Osteoblast (primary cell): ENCODE measurements at places on chromosomes 1 and 21. TPM values are rescaled to one million over a fixed set of nuclear protein-coding genes. Genes with fewer than 3 reads are reported as not detected.

The EPHB2 gene
- 8.7 and 14.7 TPM in 2 replicates for total RNA-seq

The EPS8L3 gene
- not detected in 2 replicates for total RNA-seq

The RNU1-1 gene
- under 0.01 TPM in 1 of 2 replicates, not detected in the other for total RNA-seq

DNA sequence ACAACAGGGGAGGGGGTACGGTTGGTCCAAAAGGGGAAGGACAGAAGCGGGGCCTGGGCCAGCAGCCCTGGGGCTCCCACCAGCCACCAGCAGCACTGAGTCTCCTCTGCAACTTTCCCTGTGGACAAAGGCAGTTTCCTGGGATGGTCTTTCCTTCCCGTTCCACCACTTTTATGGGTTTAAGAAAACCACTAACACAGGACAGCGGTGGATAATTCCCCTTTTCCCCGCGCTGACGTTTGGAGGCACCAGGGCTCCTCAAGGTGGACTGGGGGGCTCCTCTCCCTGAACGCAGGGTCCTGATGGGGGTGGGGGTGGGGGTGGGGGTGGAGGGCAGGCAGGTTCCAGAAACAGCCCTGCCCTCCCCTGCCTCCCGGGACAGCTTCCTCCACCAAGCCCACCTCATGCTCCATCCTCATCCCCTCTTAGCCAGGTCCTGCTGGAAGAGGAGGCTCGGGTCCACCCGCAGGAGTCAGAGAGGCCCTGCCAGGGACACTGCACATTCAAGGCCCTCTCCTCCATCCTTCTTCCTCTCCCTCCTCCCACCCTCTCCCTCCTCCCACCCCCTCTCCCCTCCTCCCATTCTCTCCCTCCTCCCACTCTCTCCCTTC, 4.8 kb upstream of the COL6A1 start:
- peaks cover 40% of the 10 kb centered on the region for H3K4me1 ChIP-seq
- no peak overlapping the region for H3K27ac ChIP-seq
- DNase-seq = peak; percentile 35
- H3K36me3 ChIP-seq = no peaks in the 10 kb centered on the region

DNA sequence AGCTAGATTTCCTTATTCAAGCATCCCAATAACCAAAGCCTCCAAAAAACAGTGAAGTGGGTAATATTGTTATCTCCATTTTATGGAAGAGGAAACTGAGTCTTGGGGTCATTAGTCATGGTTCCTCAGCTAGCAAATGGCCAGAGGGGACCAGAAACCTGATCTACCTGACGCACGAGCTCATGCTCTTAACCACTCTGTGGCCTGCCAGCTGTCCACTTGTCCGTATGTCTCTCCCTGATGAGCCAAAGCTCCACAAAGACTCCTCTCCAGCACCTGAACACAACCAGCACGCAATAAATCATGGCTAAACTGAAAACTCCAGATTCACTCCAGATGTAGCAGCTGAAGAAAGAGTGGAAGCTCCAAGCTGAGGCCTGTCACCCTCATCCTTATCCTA, 5.8 kb downstream of the CAPN8 start:
- H3K27ac ChIP-seq = no peak overlapping the region
- no peak for DNase-seq
- H3K36me3 ChIP-seq = no peaks in the 10 kb centered on the region
- H3K27me3 ChIP-seq = peaks cover 33% of the 10 kb centered on the region

DNA sequence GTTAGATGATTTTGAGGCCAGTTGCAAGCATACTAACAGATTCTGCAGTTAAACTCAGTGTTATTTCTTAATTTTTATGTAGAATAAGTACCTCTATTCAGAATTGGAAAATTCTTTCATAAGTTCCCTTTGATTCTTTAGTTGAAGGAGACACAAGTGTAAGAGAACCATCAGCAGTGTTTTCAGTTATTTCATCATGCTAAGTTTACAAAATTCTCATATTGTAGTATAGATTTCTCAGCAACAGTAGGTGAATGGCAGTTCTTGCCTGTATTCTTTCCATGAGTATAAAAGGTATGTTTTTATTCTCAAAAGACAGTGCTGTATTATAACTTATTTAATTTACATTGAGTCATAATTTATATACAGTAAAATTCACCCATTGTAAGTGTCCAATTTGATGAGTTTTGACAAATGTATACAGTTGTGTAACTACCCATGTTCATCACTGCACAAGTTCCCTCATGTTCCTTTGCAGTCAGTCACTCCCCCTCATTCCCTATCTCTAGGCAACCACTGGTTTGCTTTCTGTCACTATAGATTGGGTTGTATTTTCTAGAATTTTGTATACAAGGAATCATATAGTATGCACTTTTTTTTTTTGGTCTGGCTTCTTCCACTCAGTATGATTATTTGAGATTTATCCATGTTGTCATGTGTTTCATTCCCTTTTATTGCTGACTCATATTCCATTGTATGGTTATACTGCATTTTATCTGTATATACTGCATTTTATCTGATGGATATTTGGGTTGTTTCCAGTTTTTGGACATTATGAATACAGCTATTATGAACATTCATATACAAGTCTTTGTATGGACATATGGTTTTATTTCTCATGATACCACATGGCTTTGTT, 3.9 kb downstream of the RPS6KC1 start:
- H3K36me3 ChIP-seq = no peaks in the 10 kb centered on the region
- DNase-seq = no peak
- H3K4me3 ChIP-seq = no peak overlapping the region
- H3K27ac ChIP-seq = no peak overlapping the region
- no peaks in the 10 kb centered on the region for H3K27me3 ChIP-seq

DNA sequence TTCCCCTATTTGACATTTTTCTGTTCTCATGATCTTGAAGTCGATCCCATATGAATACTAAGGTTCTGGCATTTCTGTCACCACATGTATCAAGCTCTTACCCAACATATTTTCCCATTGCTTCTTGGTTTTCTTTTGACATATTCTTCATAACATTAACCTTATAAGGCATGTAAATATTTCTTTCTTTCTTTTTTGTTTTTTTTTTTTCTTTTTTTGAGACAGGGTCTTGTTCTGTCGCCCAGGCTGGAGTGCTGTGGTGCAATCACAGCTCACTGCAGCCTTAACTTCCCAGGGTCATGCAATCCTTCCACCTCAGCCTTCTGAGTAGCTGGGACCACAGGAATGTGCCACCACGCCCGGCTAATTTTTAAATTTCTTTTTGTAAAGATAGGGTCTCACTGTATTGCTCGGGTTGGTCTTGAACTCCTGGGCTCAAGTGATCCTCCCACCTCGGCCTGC, 33.1 kb upstream of the ERRFI1 start:
- H3K4me3 ChIP-seq = no peak overlapping the region
- no peaks in the 10 kb centered on the region for H3K27me3 ChIP-seq
- H3K27ac ChIP-seq = peak overlapping the region; percentile 69
- peak; percentile 30 for DNase-seq

DNA sequence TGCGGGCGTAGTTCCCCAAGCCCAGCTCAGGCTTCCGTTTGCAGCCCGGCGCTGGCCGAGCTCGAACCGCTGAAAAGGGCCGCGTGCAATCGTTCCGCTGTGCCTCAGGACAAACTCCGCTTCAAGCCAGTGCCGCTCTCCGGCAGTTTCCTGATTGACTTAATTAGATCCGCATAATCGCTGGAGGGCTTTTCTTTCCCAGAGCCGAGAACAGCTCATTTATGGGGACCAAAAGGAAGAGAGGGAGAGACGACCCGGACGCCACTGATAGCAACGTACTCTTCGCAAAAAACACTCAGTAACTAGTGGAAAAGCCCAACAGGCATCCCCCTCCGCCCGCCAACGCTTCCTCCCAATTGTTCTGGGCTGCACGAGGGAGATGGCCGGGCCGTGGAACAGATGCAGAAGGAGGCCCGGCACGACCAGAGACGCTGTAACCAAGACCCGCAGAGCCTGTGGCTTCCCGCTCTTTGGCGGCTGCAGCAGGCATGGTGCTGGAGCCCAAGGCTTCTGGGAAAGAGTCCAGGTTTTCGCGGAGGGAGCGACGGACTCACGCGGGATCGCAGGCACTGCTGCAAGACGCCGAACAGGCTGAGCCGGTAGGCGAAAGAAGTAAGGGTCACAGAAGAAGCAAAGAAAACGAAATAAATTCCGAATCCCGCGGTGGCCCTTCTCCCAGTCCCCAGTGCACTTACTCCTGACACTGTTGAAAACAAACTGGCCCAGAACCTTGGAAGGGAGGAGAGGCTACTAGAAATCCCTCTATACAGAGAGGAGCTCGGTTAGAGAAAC, 3.6 kb upstream of the FOXD2 start:
- H3K27ac ChIP-seq = no peak overlapping the region
- no peaks in the 10 kb centered on the region for H3K36me3 ChIP-seq
- H3K4me1 ChIP-seq = peaks cover 24% of the 10 kb centered on the region
- DNase-seq = peak; percentile 85
- peaks cover 11% of the 10 kb centered on the region for H3K27me3 ChIP-seq

DNA sequence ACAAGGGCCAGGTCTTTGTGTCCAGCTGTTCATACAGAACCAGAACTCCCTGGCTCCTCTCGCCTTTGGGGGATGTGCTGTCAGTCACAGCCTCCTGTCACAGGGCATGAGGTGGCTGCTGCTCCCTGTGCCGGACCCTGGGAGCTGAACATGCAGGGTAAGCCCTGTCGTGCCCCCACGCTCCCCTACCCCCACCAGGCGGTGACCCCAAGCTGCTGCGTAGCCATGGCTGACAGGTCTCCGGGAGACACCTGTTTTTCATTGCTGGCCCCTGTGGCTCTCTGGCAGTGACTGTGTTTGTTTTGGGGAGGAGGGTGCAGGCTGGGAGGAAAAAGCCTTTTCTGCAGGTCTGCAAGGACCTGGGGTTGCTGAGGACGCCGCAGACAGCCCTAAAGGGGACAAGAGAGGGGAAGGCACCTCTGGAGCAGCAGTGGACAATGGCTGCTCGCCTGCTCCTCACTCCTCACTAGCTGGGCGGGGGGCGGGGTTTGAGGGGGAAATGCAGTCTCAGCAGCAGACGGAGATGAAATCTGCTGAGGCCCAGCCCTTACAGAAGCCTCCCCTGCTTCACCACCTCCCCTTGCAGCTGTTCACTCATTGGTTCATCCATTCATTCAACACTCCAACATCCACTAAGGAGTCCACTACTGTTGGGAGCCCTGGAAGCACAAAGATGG, 81.4 kb downstream of the TRABD2B start:
- no peak for DNase-seq
- H3K4me1 ChIP-seq = no peaks in the 10 kb centered on the region
- H3K4me3 ChIP-seq = no peak overlapping the region
- no peaks in the 10 kb centered on the region for H3K36me3 ChIP-seq
- H3K27ac ChIP-seq = no peak overlapping the region

- no peaks in the 10 kb centered on the region for H3K36me3 ChIP-seq
- no peaks in the 10 kb centered on the region for H3K27me3 ChIP-seq
- peaks cover 58% of the 10 kb centered on the region for H3K4me1 ChIP-seq
- DNase-seq = no peak
- H3K4me3 ChIP-seq = peak overlapping the region; percentile 8
- H3K27ac ChIP-seq = peak overlapping the region; percentile 45
Observed at GRCh38 chr1:68202239-68202832, 30.0 kb downstream of the WLS start.

GRCh38 chr1:231781892-231782291, 155.3 kb downstream of the DISC1 start:
- no peak overlapping the region for H3K4me3 ChIP-seq
- no peaks in the 10 kb centered on the region for H3K36me3 ChIP-seq
- no peak overlapping the region for H3K27ac ChIP-seq
- no peaks in the 10 kb centered on the region for H3K27me3 ChIP-seq

GRCh38 chr1:60874718-60875117, 207.6 kb upstream of the NFIA start:
- no peak overlapping the region for H3K27ac ChIP-seq
- no peaks in the 10 kb centered on the region for H3K27me3 ChIP-seq
- no peaks in the 10 kb centered on the region for H3K4me1 ChIP-seq
- no peaks in the 10 kb centered on the region for H3K36me3 ChIP-seq
- DNase-seq = peak; percentile 66

GRCh38 chr1:208204779-208205178, 39.4 kb downstream of the PLXNA2 start:
- H3K27me3 ChIP-seq = no peaks in the 10 kb centered on the region
- no peaks in the 10 kb centered on the region for H3K36me3 ChIP-seq
- H3K4me3 ChIP-seq = no peak overlapping the region
- H3K27ac ChIP-seq = no peak overlapping the region

GRCh38 chr1:225424562-225425200, 3.2 kb downstream of the LBR start:
- no peaks in the 10 kb centered on the region for H3K27me3 ChIP-seq
- peak; percentile 83 for DNase-seq
- peaks cover 4% of the 10 kb centered on the region for H3K36me3 ChIP-seq
- peak overlapping the region; percentile 91 for H3K4me3 ChIP-seq
- H3K27ac ChIP-seq = peak overlapping the region; percentile 95
- H3K4me1 ChIP-seq = peaks cover 47% of the 10 kb centered on the region

GRCh38 chr1:7550981-7551380, 220.1 kb upstream of the VAMP3 start:
- H3K27ac ChIP-seq = no peak overlapping the region
- H3K4me1 ChIP-seq = peaks cover 28% of the 10 kb centered on the region
- H3K4me3 ChIP-seq = no peak overlapping the region

- H3K4me3 ChIP-seq = no peak overlapping the region
- peaks cover 12% of the 10 kb centered on the region for H3K4me1 ChIP-seq
- no peak for DNase-seq
- H3K27ac ChIP-seq = no peak overlapping the region
- H3K36me3 ChIP-seq = no peaks in the 10 kb centered on the region
- no peaks in the 10 kb centered on the region for H3K27me3 ChIP-seq
Observed at GRCh38 chr21:34967509-34968289, 81.4 kb downstream of the RUNX1 start.

DNA sequence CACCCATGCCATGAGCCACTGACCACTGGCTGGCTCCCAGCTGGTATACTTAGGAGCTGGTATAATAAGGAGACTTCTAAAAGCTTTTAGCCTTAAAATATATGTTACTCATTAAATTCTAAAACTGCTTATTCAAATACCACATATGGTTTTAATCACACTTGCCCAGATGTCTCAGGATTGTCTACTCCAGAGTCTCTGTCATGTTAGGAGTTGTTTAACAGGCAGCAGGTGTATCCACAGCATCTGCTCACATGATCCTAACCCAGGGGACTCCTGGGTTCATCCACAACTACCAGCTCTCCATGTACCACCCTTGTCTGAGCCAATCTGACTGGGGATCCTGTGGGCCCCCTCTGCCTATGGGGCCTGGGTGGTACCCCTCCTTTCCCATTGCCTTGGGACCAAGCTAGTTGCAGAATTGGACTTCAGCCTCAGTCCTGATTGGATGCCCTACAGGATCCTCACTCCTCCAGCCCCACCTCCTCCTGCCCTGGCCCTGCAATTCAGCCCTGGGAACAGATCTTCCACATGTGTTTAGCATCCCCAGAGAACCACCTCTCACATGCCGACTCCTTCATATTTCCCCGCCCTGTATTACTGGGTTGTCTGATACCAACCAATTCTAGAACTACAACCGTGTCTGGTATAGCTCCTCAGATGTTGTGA, 61.3 kb downstream of the BCAR3 start:
- peaks cover 46% of the 10 kb centered on the region for H3K4me1 ChIP-seq
- no peak for DNase-seq
- no peaks in the 10 kb centered on the region for H3K27me3 ChIP-seq
- H3K4me3 ChIP-seq = no peak overlapping the region
- H3K36me3 ChIP-seq = no peaks in the 10 kb centered on the region

DNA sequence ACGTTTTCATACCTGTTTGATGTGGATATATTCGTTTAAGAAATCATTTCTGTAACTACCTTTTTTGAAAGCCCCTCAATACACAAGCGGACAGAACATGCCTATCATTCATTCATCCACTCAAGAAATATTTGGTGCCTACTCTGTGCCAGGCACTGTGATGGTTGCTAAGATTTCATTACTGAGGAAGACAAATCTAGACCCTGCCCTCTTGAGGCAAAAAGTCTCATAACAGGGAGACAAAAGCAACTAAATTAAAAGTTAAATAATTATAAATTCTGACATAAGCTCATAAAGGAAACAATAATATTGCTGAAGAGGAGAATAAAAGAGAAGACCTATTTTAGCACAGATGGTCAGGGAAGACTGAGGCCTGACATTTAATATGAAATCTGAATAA, 203.5 kb upstream of the ZNHIT6 start:
- H3K36me3 ChIP-seq = no peaks in the 10 kb centered on the region
- no peak overlapping the region for H3K27ac ChIP-seq
- no peaks in the 10 kb centered on the region for H3K27me3 ChIP-seq
- H3K4me1 ChIP-seq = no peaks in the 10 kb centered on the region
- H3K4me3 ChIP-seq = no peak overlapping the region
